GOT3 (cell line): ENCODE measurements at places on chromosomes 1 and 21.

DNA sequence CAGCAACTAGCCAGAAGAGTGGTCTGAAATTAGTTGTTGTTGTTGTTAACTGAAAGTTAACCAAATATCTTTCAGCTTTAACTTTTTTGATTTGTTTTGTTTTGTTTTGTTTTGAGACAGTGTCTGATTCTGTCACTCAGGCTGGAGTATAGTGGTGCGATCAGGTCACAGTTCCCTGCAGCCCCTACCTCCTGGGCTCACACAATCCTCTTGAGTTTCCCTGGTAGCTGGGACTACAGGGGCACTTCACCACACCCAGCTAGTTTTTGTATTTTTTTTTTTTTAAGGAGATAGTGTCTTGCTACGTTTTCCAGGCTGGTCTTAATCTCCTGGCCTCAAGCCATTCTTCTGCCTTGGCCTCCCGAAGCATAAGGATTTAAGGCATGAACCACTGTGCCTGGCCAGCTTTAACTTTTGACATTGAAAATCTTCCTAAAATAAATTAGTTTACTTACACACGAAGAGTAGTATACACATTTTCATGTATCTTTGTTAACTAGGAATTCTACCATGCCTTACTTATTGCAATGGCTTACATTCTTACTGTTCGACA, 45.0 kb downstream of the GNG12 start:
- no peak for DNase-seq

- no peak for DNase-seq
These were observed 271.5 kb upstream of the BEND5 start for GRCh38 chr1:49048188-49048587.

DNA sequence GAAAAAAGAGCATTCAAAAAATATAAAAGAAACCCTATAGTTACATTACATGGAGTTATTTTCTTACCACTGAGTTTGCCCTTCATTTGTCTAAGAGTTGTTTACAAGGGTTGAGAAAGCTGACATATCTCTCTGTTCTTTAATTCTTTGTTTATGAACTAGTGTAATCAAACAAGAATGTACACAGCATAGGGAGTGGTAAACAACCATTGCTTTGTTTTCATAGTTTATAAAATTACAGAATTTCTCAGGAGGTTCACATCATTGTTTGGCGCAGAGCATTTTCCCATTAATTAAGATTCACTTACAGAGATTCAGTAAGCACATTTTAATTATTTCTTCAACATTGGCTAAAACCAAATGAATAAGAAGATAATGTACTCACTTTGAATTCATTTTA, 87.6 kb downstream of the IFI44 start:
- DNase-seq: no peak

DNA sequence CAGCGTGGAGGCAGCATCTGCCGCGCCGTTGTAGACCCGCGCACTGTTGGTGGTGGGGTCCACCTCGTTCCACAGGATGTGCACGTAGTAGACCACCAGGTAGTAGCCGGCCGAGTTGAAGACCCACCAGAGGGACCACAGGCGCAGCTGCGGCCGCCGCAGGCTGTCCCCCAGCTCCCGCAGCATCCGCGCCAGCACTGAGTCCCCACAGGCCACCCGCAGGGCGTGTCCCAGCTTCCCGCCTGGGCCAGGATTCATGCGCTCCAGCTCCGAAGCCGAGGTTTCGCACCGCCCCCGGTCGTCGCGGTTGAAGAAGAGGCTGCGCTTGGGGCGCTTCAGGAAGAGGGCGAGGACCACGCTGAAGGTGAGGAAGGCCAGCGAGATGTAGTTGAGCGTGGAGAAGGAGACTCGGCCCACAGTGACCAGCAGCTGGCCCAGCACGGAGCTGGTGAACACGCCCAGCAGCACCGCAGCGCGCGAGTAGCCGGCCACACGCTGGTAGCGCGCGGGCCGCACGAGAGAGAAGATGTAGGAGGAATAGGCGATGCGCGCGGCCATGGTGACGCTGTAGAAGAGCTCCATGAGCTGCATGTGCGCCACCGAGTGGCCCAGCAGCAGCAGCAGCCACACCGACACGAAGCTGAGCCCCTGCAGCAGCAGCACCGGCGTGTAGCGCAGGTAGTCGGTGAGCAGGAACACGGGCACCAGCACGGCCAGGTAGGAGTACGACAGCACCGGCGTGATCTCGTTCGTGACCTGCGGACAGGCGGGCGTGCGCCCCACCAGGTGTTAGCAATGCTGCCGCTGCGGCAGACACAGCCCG, 10.6 kb downstream of the SLC19A1 start:
- DNase-seq: no peak

DNA sequence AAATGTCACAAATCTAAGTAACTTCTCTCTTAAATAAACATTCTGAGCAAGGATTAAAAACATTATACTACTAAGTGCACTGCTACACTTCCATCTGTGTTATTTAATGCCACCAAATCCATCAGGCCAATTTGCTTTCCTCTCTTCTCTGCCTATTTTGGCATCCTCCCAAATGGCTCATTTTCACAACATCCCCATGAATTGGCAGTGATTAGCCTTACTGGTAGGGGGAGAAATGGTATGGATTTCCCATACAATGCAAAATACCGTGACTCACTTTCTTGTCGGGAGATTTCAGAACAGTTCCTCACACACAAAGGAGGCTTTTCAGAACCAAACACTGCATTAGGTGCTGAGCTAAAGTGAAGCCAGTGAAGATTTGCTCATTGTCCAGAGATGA, 195.7 kb downstream of the MIS18A start:
- no peak for DNase-seq

DNA sequence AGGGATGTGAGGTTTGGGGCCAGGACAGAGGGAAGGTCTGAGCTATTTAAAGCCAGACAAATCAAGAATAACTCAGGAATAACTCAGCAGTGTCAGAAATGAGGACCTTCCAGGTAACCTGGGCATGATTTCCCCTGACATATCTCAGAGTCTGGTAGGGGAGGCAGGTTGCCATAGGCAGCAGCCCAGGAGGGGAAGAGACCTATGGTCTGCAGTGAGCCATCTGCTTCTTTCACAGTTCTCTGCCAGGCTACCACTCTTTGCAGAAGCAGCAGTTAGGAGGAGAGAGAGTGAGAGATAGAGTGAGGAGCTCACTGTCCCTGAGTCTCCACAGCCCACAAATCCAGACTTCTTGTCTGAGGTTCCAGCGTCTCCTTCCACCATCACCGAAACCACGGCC, 6.3 kb upstream of the VSIG8 start:
- no peak for DNase-seq

- DNase-seq: no peak
These were observed 8.6 kb downstream of the UBE2U start for GRCh38 chr1:64212031-64212430.

DNA sequence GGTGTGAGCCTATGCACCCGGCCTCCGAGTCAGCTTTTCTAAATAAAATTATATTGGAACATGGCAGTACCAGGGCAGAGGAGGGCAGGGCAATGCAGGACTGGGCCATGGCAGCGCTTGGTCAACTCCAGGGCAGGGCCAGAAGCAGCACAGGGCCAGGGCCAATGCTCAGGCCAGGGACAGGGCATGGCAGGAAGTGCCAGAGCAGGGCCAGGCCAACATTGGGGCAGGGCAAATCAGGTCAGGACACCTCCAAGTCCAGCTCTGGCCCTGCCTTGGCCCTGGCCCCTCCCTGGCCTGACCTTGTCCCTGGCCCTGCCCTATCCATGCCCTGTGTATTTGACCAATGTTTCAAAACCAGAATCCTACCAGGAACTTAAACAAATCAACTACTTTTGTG, 156.1 kb downstream of the LIPI start:
- DNase-seq: no peak

DNA sequence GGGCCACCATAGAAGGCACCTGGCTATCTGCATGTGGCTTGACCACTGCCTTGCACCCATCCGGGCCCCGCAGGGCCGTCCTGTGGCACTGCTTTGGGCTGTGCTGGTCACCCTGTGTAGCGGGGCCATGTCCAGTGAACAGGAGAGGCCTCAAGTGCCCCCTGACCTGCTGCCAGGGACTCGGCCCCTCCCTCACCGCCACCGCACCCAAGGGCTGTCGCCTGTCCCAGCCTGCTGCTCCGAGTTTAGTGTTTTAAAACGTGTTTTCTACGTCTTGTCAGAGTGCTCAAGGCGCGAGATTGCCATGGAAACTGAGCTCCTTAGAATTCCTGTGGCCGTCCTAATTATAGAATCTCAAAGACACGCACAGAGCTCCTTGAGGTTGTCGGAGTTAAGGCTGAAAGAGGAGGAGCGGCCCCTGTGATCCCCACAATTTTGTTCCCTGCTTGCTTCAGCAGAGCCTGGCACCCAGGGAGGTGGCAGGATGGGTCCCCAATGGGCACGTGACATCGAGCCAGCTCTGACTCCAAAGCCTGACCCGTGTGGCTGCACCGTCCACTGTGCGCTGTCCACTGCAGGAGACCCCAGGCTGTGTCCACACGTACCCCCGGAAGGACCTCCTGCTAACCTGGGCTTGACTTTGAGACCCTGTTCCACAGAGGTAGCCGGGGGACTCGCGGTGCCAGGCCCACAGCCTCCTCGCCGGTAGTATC, 66.2 kb downstream of the FAAP20 start:
- DNase-seq: no peak

DNA sequence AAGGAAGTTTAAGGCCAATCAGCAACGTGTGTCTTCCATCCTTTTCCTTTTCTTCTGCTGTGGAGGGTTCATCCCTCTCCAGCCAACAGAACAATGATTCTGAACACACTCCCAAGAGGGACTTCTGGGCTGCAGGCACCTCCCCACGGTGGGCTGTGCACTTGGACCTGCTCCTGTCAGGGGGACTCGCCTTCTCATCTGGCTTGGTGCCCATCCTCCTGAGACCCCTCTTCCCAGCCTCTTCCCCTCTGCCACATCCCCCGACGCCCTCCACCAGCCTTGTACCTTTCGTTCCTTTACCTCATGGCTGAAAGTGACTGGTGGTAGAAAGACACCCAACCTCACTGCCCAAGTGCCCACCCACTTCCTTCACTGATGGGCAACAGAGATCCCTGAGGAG, 26.0 kb upstream of the SLAMF9 start:
- no peak for DNase-seq

DNA sequence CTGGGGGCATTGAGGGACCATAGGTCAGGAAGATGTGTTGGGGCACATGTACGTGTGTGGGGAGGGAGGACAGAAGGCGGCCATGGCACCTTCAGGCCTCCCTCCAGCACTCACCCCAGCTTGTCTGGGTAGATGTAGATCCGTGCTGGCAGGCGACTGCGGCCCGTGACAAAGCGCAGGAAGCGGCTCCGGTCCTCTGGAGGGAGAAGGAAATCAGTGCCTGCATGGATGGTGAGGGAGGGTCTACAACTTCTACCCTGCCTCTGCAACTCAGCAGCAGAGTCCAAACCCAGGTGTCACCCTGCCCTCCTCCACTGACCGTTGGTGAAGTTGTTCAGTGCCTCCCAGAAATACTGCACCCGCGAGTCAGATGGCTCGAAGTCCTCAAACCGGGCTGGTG, 7.4 kb downstream of the HECTD3 start:
- no peak for DNase-seq
